ENCODE measurements at places on chromosomes 3 and 15.

GRCh38 chr3:126342991-126343648 is 14.1 kb downstream of the KLF15 start:
- no peak for DNase-seq

DNA sequence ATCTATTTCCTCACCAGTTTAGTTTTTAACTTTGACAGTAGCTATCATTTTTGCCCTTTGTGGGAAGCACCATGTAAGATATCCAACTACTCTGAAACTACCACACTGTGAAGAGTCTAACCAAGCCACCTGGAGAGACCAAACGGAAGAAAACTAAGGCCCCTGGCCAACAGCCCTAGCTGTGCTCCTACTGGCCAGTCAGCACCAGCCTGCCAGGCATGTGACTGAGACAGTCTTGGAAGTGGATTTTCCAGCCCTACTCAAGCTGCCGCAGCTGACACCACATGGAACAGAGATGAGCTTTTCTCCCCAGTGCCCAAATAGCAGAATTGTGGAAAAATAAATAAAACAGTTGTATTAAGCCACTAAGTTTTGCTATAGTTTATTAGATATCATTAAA is 2.9 kb upstream of the TBC1D5 start:
- DNase-seq = no peak

DNA sequence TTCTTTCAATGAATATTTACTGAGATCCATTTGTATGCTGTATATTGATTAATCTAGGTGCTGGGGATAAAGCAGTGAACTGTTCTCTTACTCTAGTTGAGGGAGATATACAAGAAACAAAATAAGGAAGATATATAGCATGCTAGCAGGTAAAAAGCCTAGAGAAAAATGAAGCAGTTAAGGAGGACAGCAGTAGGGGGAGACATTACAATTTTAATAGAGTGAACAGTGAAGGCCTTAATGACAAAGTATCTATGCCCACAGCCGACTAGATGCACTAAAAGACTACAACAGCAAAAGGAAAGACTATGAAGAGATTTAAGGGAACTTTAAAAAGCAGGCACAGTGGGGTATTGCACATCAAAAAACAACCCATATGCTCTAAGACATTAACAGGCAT is 81.4 kb downstream of the XRN1 start:
- no peak for DNase-seq

- DNase-seq = no peak
Measured at GRCh38 chr15:58469432-58470353, 37.9 kb downstream of the LIPC start.

GRCh38 chr3:155334914-155335723 is 41.6 kb upstream of the STRIT1 start:
- no peak for DNase-seq

- no peak for DNase-seq
Measured at GRCh38 chr15:29130476-29130875, 139.1 kb downstream of the NSMCE3 start.
